AG04449 (cell line): ENCODE measurements at places on chromosomes 2 and 18.
A peak's percentile ranks its signal among the peaks of the same experiment; 100 is the strongest.

DNA sequence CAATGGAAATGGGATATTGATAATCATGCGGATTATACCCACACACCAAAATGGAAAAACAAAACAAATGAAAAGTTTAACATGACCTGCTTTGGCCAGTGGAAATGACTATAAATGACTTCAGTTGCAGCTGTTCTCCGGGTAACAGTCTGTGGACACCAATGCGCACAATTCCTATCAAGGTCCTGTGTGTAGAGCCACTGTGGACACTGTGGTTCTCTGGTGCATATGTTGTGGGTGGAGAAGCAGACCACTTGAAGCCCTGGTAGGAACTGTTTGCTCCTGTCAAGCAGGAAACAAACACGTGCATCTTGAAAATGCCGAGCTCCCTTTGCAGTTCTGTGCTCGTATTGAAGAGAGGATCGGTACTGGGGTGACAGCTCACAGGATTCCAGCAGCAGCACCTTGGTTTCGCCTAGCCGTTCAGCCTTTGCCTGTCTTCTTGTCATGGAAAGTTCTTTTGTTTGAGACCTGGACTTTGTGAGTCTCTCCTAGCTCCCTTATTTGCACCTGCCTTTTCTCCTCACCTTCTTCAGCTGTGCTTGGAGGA, 32.9 kb downstream of the NCK2 start:
- DNase-seq, result no peak

GRCh38 chr2:47488870-47489584, 86.1 kb downstream of the MSH2 start:
- DNase-seq, result peak; percentile 56

GRCh38 chr18:75827751-75828287, 400.3 kb upstream of the SMIM21 start:
- DNase-seq, result no peak

DNA sequence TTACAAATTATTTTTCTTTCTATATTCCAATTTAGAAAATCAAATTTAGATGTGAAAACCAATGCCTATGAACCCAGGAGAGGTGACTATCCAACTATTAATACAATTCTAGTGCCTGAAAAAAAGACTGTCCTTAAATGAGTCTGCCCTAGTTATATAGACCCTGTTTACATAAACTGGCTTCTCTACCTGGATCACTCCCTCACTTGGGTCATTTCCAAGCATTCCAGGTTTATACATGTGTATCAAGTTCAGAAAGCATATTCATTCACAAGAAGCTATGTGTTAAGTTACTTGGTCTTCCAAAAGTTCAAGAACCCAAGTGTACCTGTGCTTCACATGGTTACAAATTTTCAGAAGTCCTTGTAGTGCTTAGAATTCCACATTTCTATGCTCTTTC, 8.3 kb downstream of the ZNF385B start:
- no peak for DNase-seq

DNA sequence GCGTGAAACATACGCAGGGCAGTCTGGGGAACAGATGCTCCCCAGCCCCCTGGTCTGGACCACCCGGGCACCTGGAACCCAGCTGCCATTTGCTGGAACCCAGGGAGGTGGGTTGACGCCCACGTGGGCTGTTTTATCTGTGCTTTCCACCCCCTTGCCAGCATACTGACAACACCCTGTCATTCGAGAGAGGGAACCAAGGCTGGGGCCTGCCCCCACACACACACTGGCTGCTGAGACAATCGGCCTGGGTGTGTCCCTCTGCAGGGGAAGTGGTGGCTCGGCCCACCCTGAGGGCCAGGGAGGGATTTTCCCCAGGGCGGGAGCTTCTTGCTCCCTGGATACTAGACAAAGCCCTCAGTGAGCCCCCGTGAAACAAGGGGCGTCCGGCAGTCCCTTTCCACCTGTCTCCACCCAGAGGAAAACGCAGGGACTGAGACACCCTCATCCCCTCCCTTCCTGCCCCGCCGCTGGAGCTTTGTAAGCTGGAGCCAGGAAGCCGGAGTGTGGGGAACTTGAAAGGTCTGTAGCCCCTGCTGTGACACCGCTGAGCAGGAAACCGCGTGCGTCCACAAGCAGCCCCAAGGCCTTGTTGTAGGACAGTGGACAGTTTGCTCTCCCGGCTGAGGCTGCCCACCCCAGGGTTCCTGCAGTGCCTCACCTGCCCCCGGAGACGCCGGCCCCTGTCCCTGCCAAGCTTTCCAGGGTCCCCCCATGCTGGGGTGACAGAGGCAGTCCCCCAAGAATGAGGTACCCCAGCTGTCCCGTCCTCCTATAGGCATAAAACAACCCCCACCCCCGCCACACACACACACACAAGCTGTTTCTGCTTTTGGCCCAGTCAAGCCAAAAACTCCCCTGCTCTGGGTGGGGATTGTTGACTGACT, 14.1 kb upstream of the KLF11 start:
- no peak for DNase-seq

DNA sequence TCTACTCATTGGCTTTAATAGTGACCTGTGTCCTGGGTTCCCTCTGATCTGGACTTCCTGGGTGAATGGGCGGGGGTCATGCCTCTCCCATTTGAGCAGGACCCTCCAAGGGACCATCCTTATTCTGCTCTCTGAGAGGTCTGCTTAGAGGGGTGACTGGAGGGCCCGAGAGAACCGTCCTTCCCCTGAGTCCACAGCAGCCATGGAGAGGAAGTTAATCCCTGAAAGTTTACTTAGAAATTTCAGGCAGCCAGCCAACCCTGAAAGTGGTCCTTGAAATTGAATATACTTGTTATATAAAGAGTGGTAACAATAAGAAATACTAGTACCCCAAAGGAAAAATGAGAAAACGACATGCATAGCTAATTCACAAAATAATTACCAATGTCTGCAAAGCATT, 226.1 kb downstream of the DYSF start:
- no peak for DNase-seq

DNA sequence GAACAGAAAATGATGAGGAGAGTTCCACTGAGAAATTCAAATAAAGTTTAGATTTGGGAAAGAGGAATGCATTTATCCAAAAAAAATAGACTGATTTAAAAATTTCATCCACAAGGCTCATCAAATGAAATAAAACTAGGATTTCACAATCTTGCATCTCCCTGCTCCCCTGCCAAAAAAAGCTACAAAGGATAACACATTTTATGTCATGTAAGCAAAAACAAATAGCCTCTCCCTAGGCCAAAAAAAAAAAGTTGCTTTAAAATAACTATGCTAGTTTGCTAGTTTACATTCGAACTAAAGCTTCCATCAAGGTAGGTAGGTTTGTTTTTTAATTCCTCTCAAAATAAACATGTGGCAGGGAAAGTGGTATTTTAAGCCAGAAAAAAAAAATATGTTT, 465.5 kb upstream of the ID2 start:
- DNase-seq, result no peak

- no peak for DNase-seq
Measured at GRCh38 chr18:3726238-3726951, 276.4 kb downstream of the TGIF1 start.

GRCh38 chr2:120541553-120541932, 194.1 kb upstream of the GLI2 start:
- DNase-seq, result no peak

GRCh38 chr2:27307545-27308358, 493 bp downstream of the UCN start:
- no peak for DNase-seq

DNA sequence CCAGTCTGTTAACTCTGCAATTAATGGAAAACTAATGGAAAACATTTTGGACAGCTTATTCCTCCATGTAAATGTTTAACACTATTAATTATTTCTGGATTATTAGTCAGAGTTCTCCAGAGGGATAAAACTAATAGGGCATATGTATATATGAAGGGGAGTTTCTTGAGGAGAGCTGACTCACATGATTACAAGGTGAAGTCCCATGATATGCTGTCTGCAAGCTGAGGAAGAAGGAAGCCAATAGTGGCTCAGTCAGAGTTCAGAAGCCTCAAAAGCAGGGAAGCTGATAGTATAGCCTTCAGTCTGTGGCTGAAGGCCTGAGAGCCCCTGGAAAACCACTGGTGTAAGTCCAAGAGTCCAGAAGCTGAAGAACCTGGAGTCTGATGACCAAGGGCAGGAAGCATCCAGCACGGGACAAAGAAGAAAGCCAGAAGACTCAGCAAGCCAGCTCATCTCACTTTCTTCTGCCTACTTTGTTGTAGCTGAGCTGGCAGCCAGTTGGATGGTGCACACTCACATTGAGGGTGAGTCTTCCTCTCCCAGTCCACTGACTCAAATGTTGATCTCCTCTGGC, 136.0 kb downstream of the PTH2R start:
- DNase-seq, result no peak

DNA sequence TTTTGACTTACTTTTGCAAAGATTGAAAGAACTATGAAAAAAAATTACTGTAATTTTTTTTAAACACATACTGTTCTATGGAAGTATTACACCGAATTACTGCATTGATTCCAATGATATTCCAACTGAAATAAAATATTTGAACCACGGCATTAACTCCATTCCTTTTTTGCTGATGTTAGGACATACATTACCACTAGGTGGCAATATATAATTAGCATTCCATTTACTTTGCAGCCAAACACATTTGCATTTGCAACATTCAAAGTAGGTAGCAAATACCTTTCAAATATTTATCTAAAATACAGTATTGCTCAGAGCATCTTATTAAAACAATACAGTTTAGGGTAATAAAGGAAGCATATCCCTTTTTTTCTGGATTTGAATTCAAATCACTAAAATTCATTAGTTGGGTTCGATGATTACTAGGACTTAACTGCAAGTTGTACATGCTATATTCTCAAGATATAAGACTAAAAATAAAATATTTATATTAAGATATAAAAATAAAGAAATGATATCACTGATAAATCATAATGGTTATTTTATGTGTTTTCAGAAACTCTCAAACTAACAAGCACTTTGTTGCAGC, 31.3 kb downstream of the LANCL1 start:
- DNase-seq, result no peak

DNA sequence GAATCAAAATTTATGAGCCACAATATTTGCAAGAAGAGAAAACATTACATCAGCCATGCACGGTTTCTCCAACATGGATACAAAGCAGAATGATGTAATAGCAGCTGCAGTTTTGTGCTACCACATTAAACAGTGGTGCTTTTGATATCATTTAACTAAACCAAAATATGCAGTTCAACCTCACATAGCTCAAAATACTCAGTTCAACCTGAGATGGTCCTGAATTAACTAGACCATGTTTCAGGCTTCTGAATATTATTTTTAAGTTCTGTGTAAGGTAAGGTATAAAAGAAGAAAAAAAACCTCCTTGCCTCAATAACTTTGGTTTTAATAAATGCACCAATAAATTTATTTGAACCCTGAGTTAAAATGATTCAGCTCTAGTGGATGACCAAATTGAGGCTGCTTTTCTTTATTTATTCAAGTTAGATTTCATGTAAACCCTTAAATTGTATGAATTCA, 18.8 kb upstream of the TSPYL6 start:
- peak; percentile 37 for DNase-seq
